Stimulated activated CD8-positive, alpha-beta memory T cell treated with anti-CD3 and anti-CD28 coated beads, Interleukin-15, amount 100 ng/mL, for 24 hours (primary cell): ENCODE measurements at places on chromosomes 6 and 20.

GRCh38 chr6:81683912-81684311 lies 68.6 kb downstream of the TENT5A start:
- no peak for DNase-seq

GRCh38 chr6:135306740-135307420 lies 125.8 kb downstream of the MYB start:
- no peak for DNase-seq

GRCh38 chr6:136783495-136784270 lies 8.6 kb downstream of the MAP3K5 start:
- DNase-seq: no peak

GRCh38 chr6:16850681-16851026 lies 89.4 kb upstream of the ATXN1 start:
- no peak for DNase-seq

GRCh38 chr6:154274168-154274567 lies 82.4 kb downstream of the IPCEF1 start:
- no peak for DNase-seq

DNA sequence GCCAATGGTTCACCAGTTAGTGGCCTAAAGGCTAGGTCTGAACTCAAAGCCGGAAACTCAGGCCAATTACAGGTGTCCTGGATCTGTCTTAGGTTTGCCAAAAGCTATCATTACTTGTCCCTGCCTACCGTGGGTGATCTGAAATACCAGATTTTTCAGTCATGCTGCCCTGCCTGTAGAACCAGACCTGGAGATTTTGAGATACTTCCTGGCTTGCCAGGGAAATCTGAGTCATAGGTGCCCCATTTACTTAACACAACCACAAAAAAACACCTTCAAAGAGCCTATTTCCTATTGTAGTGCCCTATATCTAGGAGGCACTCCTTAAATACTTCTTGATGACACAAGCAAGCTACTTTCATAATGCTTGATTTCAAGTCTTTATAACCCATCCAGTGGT lies 13.9 kb upstream of the RANBP9 start:
- DNase-seq: no peak

DNA sequence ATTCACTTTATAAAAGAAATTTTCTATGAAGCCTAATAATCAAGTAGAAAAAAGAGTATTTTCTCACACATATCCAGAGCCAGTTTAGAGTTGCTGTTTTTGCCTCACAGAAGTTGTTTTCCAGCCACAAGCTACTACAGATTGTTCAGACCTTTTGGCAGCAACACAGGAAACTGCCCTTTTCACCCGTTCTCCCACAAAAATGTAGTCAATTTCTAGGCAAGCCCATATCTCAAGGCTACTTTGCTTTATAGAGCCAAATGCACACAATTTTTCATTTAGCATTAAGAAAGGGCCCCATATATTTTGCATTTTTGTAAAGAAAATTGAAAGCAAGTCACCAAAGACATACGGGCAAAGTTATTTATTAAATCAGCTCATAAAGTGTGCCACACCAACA lies 49.5 kb downstream of the EPB41L2 start:
- no peak for DNase-seq

DNA sequence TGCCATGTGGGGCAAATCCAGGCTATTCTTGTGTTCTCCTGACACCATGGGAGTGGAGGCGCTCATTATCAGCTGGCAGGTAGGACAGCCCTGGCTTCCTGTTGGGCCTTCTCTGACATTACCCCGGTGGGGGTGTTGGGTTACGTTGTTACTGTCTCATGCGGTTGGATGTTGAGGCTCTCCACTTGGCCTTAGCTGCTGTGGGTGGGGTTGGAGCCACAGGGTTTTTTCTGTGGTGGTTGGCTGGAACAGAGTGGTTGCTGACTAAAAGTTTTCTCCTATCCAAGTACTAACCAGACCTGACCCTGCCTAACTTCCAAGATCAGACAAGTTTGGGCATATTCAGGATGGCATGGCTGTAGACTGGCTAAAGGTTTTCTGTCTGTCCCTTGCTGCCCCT lies 20.2 kb downstream of the RIPK1 start:
- no peak for DNase-seq

DNA sequence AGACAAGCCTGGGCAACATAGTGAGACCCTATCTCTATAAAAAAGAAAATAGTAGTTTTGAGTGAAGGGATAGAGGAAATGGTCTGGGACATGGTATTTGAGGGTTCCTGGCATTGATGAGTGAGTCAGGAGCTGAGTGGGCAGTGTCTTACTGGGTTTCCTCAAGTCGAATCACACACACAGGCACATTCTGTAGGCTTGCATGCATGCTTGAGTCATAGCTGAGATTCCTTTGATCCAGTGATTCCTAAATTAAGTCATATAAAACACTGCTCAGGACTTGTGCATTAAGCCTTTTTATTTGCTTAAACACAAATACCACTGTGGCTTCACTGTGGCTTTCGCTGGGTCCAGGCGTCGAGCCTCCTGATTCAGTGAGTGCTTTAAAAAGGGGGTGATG lies 71.8 kb upstream of the TMEM181 start:
- no peak for DNase-seq

- no peak for DNase-seq
Measured at GRCh38 chr6:36793913-36794712, 45.1 kb downstream of the CPNE5 start.

- DNase-seq: no peak
Measured at GRCh38 chr20:9028419-9028818, 40.5 kb upstream of the PLCB4 start.

DNA sequence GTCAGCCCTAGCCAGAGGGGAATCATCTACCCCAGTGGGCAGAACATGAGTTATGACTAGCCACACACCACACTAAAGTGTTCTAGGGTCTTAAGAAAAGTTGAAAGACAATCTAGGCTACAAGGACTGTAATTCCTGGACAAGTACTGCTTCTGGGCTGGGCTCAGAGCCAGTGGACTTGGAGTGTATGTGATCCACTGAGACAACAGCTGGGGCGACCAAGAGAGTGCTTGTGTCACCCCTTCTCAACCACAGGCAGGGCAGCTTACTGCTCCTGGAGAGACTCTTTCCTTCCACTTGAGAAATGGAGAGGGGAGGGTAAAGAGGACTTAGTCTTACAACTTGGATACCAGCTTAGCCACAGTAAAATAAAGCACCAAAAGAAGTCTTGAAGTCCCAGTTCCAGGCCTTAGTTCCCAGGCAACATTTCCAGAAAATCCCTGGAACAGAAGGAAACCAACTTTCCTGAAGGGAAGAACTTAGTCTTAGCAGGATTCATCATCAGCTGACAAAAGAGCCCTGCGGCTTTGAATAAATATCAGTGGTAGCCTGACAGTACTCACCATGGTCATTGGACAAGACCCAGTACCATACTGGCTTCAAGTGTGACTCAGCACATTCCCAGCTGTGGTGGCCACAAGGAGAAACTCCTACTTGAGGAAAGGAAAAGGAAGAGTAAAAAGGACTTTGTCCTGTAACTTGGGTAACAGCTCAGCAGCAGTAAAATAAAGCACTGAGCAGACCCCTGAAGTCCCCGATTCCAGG lies 355.1 kb upstream of the ADGRB3 start:
- DNase-seq: no peak

DNA sequence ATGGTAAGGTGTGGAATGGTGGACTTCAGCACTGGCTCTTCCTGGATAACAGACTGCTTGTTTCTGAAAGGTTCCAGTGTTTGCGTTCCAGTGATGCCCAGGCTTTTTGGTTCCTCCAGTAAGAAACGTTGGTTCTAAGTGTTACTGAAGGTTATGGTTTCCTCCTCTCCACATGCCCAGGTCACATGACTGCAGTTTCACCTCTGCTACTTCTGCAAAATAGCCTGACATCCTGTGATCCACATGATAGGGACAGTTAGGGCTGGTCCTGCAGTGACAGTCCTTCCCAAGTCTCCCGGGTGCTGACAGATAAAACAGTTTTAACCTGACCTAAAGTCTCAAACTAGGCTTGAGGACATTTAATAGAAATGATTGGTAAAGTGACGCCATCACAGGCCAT lies 132.2 kb upstream of the CST7 start:
- no peak for DNase-seq

GRCh38 chr6:123712831-123713230 lies 76.1 kb upstream of the TRDN start:
- DNase-seq: no peak

GRCh38 chr20:34449674-34450592 lies 66.3 kb upstream of the DYNLRB1 start:
- DNase-seq: no peak

- no peak for DNase-seq
Measured at GRCh38 chr6:71082033-71082650, 125.3 kb upstream of the B3GAT2 start.

DNA sequence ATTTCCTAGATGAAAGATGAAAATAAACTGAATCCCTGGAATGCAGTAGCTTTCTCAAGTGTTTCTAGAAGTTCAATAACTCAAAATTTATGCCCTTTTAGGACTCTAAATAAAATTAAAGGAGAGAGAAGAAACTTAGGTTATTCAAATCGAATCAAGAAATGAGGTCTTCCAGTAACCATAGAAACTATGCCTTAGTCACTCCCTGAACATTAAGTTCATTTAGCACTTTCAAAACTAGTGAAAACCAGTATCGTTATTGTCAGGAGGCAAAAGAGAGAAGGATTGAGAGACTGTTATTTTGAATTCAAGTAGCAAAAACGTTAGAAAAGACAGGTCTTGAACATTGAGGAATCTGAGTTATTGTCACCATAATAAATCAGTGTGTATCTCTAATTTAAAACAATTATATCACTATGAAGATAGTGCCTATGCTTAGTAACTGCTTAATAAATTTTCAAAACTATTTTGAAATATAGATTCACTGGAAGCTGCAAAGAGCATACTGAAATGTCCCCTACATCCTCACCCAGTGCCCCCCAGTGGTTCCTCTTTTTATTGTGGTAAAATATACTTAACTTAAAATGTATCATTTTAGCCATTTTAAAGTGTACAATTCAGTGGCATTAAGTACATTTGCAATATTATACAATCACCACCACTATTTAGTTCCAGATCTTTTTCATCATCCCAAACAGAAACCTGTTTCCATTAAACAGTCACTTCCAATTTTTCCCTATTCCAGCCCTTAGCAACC lies 4.6 kb downstream of the RPP21 start:
- DNase-seq: no peak
